ENCODE measurements at places on chromosomes 1 and 21. TPM values are rescaled to one million over a fixed set of nuclear protein-coding genes. Genes with fewer than 3 reads are reported as not detected.

RXFP4 gene
- not detected for total RNA-seq

PADI2 gene
- 20.9 TPM for total RNA-seq

CYP4A11 gene
- not detected for total RNA-seq

NES gene
- total RNA-seq: 6.0 TPM
